ENCODE measurements at places on chromosomes 11 and 22.

DNA sequence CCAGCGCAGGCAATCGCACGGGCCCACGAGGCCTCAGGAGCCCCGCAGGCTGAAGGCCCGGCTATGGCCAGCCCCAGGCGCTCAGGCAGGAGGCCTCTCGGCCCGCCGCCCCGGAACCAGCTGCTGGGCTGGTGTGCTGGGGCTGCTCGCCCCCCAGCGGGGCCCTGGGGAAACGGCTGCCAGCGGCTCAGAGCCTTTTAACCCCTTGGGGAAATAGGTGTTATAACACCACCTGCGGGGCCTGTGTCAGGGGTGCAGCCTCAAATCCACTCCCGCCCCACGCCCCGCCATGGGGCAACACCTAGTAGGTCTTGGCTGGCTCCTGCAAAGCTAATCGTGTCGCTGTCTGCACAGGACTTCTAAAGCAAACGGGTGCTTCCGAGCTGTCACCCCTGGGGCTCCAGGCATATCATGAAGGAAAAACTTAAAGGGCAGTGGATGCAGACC is 237.4 kb downstream of the TTC28 start:
- H3K4me1 ChIP-seq, result peaks cover 6% of the 10 kb centered on the region
- H3K27me3 ChIP-seq, result no peaks in the 10 kb centered on the region
- peak overlapping the region; percentile 45 for H3K4me3 ChIP-seq
- no peaks in the 10 kb centered on the region for H3K36me3 ChIP-seq
- peak; percentile 58 for DNase-seq

DNA sequence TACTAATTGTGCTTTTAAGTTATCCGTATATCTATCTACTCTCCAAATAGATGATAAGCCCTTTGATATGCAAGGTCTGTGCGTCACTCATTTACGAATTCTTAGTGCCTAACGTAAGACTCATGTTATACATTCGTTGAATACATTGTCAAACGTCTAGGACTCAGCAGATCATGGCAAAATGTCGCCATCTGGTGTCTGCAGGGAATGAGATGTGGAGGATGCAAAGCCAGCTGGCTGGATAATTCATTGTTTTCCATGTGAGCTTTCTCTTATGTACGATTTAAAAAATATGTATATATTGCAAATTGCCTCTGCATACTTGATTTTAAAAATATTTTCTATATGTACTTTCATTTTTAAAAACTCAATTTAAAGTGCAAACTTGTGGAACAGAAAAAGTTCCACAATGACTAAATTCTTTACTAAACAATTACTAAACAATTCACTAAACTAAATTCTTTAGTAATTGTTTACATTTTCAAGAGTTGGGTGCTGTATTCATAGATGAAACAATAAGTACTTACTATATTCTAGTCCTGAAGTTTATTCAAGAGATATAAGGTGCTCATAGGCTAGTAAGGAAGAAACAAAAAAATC is 33.8 kb downstream of the ZNF202 start:
- H3K27ac ChIP-seq, result no peak overlapping the region
- H3K27me3 ChIP-seq, result no peaks in the 10 kb centered on the region
- DNase-seq, result peak; percentile 33

DNA sequence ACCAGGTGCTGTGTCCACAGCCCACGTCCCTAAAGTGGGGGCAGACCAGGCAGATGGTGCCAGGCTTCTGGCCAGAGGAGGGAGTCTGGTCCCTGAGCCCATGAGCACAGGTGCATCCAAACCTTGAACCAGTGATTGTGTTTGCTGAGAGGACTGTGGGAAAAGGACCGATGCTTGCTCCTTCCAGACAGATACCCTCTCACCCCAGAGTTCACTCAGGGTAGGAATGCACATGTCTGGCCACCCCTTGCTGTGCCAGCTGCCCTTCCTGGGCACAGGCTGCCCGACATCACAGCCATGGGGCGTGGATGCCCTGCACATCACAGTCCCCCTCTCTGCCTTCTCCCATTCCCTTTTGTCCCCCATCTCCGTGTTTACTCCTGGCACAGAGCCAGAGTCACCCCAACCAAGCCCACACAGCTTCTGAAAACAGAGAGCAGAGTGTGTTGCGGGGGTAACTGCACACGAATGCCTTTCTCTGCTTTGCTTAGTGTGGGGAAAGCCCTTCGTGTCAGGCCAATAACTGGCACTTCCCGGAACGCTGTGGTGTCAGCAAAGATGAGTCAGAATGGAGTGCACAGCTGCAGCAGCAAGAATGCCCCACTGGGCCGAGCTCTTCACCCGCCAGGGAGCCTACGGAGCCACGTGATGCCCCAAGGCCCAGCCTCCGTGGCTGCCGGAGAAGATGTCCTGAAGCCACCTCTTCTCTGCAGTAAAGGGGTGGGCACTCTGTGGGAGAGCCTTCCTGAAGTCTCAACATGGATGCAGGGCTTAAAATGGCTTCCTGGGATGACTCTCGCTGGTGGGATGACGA is 7.6 kb downstream of the CARS1 start:
- peaks cover 5% of the 10 kb centered on the region for H3K4me1 ChIP-seq
- H3K27ac ChIP-seq, result no peak overlapping the region
- no peak overlapping the region for H3K4me3 ChIP-seq
- DNase-seq, result peak; percentile 53
- H3K36me3 ChIP-seq, result no peaks in the 10 kb centered on the region

DNA sequence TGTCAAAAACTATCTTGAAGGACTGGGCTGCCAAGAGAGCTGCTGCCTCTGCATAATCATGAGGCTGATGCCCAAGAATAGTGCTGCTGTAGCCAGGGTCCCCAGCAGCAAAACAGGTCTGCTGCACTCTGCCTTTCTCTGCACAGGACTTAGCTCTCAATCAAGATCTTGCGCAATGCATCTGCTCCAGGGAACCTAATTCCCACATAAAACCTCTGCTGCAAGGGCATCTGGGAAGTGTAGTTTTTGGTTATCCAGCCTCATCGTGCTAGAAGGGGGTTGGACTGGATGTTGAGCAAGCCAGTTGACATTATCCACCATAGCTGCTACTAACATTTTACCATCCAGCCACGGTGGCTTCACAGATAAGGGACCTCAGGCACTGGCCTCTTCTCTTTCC is 192.7 kb downstream of the C11orf91 start:
- no peaks in the 10 kb centered on the region for H3K27me3 ChIP-seq
- H3K4me1 ChIP-seq, result no peaks in the 10 kb centered on the region
- no peak overlapping the region for H3K27ac ChIP-seq
- no peak overlapping the region for H3K4me3 ChIP-seq
- no peak for DNase-seq
- H3K36me3 ChIP-seq, result no peaks in the 10 kb centered on the region

DNA sequence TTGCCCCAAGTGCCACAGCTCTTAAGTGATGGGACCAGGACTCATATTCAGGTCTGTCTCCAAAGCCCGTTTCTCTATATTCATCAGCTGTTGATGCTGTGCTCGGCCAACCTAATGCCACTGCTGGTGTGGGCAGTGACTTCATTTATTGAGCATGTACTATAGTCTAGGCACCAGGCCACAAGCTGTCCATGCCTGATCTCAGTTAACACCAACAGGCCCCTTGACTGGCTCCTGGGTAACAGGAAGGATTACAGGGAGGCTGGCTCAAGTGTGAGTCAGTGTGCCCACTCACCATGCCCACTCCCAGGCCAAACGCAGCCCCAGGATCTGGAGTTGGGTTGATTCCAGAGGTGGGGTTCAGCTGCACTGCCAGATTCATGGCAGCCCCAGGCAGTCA is 8.6 kb upstream of the CRYBB2 start:
- no peak overlapping the region for H3K4me3 ChIP-seq
- no peak overlapping the region for H3K27ac ChIP-seq
- no peak for DNase-seq

DNA sequence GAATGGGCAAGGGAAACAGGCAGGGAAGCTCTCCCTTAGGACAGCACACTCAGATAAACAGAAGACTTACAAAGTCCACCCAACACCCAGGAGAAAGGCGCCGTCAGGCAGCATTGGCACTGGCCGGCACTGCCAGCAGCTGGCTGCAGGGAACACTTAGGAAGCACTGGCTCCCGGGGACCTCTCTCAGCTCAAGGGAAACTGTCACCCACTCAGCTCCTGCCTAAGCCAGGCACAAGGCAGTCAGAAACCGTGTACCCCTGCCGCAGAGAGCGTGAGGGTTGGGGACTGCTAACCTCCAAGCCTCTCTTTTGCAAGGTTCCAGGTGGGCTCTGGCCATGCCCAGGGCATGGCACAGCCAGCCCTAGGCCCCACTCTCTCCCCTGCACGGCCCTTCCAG is 64.7 kb downstream of the DGCR2 start:
- peaks cover 5% of the 10 kb centered on the region for H3K4me1 ChIP-seq
- H3K27ac ChIP-seq, result no peak overlapping the region
- no peaks in the 10 kb centered on the region for H3K36me3 ChIP-seq
- no peak for DNase-seq
- no peaks in the 10 kb centered on the region for H3K27me3 ChIP-seq
- H3K4me3 ChIP-seq, result no peak overlapping the region

- no peak overlapping the region for H3K27ac ChIP-seq
- DNase-seq, result no peak
- H3K27me3 ChIP-seq, result no peaks in the 10 kb centered on the region
- H3K4me3 ChIP-seq, result no peak overlapping the region
- no peaks in the 10 kb centered on the region for H3K36me3 ChIP-seq
Observed at GRCh38 chr11:10317776-10318526, 13.1 kb downstream of the ADM start.

DNA sequence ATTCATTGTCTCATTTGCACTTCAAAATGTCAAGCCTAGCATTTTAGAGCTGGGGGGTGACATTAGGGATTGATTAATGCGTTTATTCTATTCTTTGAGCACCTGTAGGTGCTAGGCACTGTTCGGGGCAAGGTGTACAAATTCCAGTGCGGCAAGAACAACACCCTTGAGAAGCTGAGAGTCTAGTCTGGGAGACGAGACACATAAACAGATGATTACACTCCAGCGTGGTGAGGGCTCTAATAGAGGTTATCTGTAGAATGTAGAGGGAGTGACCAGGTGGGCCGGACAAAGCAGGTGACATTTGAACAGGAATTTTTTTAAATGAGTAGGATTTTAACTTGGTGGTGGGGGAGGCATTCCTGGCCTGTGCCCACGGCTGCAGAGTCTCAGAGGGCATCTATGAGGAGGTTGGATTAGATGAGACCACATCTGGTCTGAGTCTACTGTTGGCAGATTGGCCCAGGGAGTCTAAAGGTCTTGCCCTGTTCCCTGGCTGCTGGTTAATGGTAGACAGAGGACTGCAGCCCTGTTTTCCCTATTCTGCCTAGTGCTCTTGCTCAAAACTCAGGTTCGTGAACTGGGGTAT is 970 bp downstream of the CAT start:
- H3K4me1 ChIP-seq, result no peaks in the 10 kb centered on the region
- H3K36me3 ChIP-seq, result no peaks in the 10 kb centered on the region

DNA sequence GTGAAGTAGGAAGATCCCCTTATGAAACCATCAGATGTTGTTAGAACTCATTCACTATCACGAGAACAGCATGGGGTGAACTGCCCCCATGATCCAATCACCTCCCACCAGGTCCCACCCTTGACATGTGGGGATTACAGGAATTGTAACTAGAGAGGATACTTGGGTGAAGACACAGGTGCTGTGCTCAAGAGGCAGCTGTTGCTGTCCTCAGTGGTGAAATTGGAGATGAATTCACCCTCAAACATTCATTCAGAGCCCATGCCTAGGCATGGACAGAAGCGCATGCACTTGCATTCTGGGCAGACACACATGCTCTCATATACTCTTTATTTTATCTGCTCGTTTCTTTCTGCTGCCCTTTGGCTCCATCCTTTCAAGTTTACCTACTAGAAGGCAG is 385.0 kb downstream of the INSC start:
- H3K27me3 ChIP-seq, result no peaks in the 10 kb centered on the region
- no peaks in the 10 kb centered on the region for H3K36me3 ChIP-seq
- no peak for DNase-seq
- H3K4me1 ChIP-seq, result no peaks in the 10 kb centered on the region
- H3K27ac ChIP-seq, result no peak overlapping the region
- H3K4me3 ChIP-seq, result no peak overlapping the region

GRCh38 chr11:20739577-20739976 is 70.2 kb downstream of the NELL1 start:
- DNase-seq, result no peak
- no peak overlapping the region for H3K27ac ChIP-seq
- no peaks in the 10 kb centered on the region for H3K36me3 ChIP-seq
- H3K27me3 ChIP-seq, result no peaks in the 10 kb centered on the region

GRCh38 chr11:62747475-62748160 is 6.3 kb downstream of the ZBTB3 start:
- no peaks in the 10 kb centered on the region for H3K27me3 ChIP-seq
- no peaks in the 10 kb centered on the region for H3K36me3 ChIP-seq
- no peak overlapping the region for H3K27ac ChIP-seq
- DNase-seq, result no peak
- H3K4me3 ChIP-seq, result no peak overlapping the region

Data from prostate gland (tissue), 2 donors.